ENCODE measurements at places on chromosomes 1 and 21. TPM values are rescaled to one million over a fixed set of nuclear protein-coding genes. Genes with fewer than 3 reads are reported as not detected.

- DNase-seq: no peak
Measured at GRCh38 chr1:119353836-119354235, 14.7 kb upstream of the HAO2 start.

GRCh38 chr21:45330851-45331261, 43.2 kb upstream of the POFUT2 start:
- DNase-seq: no peak

- no peak for DNase-seq
Measured at GRCh38 chr21:38898422-38899096, 92.8 kb downstream of the ETS2 start.

DNA sequence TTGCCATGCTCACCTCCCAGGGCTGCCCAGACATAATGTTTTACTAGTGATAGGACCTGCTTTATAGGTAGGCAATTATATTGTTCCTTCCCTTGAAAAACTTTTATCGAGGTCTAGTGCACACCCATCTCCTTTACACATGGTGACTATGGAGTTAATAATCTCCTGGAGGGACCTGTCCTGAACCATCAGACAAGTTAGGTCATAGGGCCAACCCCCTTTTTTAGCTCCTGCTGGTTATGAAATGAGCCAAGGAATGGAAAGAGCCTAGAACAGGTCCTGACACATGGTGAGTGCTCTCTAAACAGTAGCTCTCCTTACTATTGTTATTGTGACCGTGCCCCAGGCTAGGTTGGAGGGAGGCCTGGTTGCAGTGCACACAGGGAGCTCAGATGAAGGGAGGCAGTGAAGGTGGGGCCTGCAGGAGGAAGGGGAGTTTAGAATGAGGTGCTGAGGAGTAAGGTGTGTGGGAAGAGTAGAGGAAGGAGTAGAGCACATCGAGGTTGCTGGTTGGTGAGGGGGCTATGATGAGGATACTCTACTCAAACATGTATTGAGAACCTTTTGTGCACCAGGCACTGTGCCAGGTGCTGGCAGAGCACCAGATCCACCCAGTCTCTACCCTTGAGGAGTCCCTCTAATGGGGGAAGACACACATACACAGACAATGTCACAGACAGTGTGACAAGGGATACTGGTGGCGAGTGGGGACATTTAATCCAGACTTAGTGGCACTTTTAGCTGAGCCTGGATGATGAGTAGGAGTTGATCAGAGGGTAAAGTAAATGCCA, 14.1 kb upstream of the LMNA start:
- DNase-seq: no peak

GRCh38 chr21:33968080-33968994, 52.7 kb upstream of the ATP5PO start:
- peak; percentile 40 for DNase-seq

DNA sequence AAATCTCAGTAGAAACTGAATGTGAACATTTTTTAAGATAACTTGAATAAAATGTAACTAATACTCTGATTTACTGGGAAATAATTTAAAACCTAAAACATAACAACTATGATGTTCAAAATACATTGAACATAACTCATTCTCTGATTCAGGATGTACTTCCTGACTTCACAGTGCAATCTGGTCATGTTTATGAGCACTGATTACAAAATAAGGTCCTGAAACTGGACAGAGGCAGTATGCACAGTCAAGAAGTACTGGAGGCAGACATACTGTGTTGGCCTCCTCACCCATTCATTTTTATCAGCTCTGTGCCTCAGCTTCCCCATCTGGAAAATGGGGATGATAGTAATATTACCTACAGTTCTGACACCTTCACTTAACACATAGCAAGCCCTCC, 651.3 kb downstream of the PTPRC start:
- no peak for DNase-seq

GRCh38 chr1:38241594-38242334, 195.2 kb upstream of the POU3F1 start:
- DNase-seq: no peak

DNA sequence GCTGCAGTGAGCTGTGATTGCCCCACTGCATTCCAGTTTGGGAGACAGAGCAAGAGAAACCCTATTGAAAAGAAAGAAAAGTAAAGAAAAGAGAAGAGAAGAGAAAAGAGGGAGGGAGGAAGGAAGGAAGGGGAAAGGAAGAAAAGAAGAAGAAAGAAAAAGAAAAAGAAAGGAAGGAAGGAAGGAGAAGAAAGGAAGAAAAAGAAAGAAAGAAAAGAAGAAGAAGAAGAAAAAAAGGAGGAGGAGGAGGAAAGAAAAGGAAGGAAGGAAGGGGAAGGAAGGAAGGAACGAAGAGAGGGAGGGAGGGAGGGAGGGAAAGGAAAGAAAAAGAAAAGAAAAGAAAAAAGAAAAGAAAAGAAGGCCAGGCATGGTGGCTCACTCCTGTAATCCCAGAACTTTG, 10.2 kb downstream of the SLC5A9 start:
- DNase-seq: no peak

DNA sequence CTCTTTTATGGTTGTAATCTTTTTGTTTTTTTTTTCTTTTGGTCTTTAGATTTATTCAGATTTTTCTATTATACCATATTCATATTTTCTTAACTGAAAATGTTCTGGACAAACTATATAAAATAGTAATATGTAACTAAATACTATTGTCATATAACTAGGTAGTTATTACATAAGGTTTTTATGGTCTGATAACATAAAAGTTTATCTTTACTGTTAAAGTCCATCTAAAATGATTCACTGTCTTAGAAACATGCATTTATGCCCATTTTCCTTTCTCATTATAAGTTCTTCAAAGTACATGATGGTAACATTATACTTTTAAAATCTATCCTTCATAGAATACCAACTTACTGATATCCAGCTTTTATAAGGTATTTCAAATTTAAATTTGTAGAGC, 29.1 kb downstream of the IARS2 start:
- no peak for DNase-seq

DNA sequence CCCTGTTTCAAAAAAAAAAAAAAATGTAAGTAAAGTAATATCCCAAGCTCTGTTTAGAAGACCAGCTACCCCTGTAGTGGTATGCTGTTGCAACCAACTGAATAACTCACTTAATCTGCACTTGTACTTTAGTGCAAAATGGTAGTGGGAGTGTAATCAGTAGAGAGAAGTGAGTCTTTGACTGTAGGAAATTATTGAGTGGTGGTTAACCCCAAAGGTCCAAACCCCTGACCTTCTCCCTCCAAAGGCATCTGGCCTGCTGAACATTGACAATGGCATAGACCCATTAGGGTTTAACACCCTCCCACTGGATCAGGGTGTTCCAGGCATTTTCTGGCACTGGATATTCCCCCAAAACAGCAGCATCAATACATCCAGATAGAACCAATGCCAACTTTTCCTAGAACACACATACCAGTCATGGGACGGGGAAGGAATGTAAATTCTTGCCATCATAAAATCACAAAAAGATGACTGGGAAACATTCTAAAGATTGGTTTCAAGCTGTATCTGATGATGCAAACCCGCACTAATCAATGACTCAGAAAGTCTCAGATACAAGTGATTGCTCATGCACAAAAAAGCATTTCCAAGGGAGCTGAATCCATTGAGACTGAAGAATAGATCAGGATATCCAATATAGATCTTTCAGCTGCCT, 110.3 kb downstream of the MRPL39 start:
- no peak for DNase-seq

DNA sequence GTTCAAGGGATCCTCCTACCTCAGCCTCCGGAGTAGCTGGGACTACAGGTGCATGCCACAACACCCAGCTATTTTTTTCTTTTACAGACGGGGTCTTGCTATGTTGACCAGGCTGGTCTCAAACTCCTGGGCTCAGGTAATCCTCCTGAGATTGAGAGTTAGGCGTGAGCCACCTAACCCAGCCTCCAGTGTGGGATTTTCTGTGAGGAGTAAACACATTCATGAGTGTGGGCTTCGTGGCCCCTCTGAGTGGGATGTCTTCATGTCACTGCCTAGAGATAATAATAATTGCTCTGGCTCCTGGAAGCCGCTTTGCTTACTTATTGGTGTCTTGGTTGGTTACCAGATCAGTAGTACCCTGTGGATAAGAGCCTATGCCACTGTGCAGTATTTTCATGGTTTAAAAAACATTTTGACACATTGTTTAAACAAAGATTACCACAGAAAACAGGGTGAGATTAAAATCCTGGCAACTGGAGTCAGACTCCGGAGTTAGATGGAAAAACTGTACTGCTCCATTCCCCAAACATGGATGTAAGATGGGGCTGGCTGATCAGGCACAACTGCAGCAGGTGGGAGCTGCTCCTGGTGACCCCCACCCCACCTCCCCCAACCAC, 159.1 kb upstream of the RAB4A start:
- no peak for DNase-seq

Gene CCDC27
- polyA plus RNA-seq: 0.33 TPM

Gene CD53
- polyA plus RNA-seq: 6.6 TPM

Gene NAV1
- polyA plus RNA-seq: 18.3 TPM

Gene KRTAP10-6
- not detected for polyA plus RNA-seq

Gene NPHS2
- 403 TPM for polyA plus RNA-seq

Measured in renal pelvis (tissue), 12 donors.